Progenitor cell of endocrine pancreas (in vitro differentiated cells): ENCODE measurements at places on chromosomes 7 and 10.

DNA sequence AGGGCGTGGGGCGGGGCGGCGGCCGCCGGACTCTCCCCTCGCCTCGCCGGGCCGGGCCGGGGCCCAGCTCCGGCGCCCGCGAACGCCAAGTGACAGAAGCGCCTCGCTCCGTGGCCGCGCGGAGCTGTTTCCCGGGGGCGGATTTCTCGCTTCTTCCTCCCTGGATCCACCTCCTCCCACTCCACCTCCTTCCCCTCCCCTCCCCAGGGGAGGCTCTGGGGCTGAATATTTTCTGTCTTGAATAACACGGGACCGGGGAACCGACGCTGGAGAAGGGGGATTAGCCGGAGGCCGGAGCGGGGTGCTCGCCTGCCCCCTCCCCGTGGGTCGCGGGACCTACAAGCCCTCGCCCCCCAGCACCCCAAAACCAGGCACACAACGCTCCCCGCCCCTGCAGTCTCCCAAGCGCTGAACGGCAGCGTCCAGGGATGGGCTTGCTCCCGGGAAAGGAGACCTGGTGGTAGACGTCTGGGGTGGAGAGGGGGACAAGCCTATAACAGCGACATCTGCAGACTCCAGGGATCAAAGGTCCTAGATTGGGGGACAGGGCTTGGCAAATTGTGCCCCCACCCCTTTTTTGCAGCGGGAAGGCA, at the start of gene ARHGAP21:
TSS of gene ARHGAP21 (minus strand) at position 100 of the 593 bp plus-strand sequence. CDS start 1,988 bp downstream, outside the sequence.
- DNase-seq = peak; percentile 35

GRCh38 chr7:43583424-43584194, 701 bp downstream of the STK17A start:
- DNase-seq = peak; percentile 55

DNA sequence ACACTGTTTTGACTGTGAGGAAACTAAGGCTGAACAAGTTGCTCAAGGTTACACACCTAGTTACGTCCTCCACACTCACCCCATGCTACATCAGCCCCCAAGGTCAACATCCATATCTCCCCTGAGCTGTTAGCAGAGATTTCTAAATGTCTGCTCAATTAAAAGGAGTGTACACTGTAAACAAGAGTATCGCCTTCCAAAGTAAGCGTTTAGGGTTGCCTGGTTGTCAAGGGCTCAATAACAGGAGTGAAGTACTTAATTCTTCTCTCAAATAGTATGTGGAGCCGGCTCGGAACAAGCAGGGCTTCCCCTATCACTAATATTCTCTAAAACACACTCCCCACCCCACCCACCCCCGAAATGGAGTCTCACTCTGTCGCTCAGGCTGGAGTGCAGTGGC, 412.8 kb upstream of the GALNT17 start:
- DNase-seq = no peak

DNA sequence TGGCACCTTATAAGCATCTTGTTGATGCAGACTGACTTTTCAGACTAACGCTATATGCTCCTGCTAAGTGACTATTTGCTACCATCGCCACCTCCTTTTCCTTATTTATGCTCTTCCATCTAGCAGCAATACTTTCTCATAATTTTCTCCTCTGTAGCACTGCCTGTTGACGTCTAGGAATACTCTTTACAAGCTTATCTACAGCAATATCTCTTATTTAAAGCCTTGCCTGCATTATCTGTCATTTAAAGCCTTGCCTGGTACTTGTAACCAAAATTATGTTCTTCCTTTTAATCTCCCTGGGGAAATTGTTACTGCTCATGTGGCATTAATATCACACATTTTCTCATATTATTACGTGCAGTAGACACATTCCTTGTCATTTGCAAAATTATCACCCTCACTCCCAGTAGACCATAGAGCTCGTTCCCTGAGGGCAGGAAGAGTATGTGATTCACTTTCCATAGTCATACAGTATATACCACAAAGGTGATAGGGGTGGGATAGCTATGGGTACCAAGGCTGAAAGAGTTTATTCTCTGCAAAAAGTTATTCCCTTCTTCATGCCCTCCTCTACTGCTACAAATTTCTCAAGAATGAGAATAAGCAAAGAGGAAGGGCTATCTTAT, 359.7 kb upstream of the PCDH15 start:
- DNase-seq = no peak

DNA sequence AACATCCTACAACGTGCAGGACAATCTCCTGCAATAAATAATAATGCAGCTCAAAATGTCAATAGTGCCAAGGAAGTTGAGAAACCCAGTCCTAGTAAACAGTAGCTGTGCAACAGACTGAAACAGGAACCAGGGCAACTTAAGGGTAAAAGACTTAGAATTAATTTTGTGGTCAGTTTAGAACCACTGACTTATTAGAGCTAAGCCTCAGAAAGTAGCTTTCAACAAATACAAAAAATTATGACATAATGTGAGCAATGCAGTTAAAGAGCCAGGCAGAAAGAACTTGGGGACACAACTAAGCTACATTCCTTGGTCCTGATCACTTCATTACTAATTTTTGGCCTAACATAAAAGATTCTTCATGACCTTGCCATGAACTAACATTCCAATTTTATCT, 195.4 kb downstream of the MACC1 start:
- no peak for DNase-seq

DNA sequence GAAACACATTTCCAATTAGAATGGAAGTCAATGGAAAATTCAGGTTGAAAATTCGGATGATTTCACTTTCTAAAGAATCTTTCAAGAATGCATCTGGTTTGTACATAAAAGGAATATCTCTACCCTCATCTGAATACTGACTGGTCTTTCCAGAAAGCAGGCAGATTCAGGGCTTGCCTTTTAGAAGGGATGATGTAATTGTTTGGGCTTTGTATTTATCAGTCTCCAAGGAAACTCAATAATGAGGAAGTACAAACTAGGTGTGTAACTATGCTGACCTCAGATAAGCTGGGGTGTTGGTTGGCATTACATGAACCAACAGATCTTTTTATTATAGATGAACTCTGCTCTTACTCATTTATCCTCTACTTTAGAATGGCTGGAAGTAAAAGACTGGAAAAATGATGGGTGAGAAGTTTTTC, 24.1 kb downstream of the PDLIM1 start:
- DNase-seq = no peak
